ENCODE measurements at places on chromosomes 6 and 20.

DNA sequence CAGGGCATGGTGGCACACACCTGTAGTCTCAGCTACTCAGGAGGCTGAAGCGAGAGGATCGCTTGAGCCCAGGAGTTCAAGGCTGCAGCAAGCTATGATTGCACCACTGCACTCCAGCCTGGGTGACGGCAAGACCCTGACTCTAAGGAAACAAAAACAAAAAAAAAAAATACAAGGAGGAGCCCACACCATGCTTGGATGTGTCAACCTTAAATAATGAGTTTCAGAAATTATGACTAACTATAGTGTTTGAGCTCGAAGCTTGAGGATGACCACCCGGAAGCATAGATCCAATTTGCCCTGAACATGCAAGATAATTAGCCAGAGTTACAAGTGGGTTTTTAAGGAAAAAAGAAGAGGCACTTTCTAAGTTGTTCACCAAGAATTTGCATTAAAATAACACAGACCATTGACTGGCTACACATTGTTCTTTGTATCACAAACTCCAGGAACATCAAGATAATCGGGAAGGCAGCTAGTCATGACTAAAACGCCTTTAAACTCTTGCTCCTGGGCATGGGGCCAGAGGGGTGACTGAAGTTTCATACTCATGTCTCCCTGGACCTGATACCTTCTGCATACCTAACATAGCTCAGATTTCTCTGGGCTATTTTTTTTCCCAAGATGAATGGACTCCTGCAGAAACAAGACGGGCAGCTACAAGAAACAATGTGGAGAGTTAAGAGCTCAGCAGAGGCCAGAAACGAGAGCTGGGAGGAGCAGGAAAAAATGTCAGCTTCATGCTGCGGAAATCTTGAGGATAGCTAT is 289.6 kb downstream of the PREX1 start:
- no peak for DNase-seq

DNA sequence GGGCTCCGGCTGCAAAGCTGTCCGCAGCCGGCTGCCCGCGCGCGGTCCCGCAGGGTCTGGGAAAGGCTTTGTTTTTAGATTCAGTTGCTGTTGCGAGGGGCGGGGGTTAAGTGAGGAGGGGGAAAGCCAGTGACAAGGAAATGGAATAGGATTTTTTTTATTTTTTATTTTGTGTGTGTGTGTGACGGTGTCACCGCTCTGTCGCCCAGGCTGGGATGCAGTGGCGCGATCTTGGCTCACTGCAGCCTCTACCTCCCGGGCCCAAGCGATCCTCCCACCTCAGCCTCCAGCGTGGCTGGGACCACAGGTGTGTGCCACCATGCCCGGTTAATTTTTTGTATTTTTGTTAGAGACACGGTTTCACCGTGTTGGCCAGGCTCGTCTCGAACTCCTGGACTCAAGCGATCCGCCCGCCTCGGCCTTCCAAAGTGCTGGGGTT is 615 bp upstream of the UBE2J1 start:
- DNase-seq, result no peak

DNA sequence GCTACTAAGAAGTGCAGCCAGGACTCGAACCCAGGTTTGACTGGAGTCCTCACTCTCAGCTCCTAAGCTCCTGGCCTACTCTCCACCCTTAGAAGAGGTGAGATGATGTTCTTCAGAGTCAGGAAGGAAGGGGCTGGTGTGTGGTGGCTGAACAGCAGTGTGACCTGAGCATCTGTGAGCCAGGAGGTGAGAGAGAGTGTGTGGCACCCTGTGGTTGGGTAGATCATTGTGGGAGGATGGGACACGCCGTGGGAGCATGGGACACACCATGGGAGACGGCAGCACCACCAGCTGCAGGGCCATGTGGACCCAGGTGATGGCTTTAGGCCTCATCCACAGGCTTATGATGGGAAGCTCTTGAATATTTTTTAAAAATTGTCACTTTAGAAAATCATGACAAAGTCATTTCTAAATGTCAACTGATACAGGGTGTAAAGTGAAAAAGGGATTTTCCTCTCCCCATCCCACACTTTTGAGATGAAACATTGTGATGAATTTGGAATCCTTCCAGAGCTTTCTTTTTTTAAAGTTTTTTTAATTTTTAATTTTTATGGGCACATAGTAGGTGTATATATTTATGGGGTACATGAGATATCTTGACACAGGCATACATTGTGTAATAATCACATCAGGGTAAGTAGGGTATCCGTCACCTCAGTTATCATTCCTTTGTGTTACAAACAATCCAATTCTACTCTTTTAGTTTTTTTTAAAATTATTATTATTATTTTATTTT is 31.6 kb downstream of the SRC start:
- no peak for DNase-seq

DNA sequence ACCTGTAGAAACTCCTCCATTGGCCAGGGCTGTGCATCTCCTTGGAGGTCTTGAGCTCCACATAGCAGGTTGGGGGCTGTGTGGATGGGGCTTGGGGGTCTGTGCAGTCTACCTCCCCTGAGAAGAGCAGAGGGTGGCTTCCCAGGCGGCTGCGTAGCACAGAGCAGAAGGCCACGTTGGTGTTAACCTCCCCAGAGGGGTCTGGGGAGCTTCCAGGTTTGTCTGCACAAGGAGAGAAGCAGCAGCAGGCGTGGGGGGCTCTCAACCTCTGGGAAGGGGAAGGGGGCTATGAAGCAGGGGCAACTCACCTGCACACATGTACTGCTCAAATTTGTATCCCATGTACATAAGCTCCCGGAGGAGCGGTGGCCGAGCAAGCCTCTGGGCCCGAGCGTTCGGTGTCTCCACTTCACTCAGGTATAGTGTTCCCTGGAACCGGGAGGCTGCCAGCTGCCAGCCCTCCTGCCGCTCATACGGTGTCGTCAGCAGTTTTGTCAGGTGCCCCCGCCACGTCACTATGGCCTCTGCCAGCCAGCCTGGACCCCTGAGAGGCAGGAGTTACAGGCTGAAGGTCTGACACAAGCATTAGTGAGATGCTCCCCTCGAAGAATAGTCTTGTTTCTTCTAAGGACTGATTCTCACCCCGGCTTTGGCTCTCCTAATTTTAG is 1.2 kb downstream of the DXO start:
- DNase-seq, result no peak

DNA sequence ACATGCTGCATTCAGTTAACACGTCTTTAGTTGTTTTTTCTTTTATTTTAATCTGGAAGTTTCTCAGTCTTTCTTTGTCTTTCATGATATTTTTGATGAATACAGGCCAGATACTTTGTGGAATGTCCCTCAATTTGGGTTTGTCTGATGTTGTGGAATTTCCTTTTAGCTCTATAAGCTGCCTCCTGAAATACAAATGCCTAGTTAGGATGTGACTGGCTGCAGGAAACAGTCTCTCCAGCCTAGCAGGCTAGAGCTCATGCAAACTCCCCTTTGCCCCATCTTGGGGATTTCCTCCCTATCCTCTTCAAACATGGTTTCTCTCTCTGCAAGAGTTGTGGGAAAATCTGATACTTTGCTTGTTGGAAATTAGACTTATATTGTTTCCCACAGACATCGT is 89.3 kb upstream of the JAG1 start:
- no peak for DNase-seq

- DNase-seq, result no peak
Measured at GRCh38 chr6:132499757-132500156, 13.2 kb downstream of the STX7 start.

DNA sequence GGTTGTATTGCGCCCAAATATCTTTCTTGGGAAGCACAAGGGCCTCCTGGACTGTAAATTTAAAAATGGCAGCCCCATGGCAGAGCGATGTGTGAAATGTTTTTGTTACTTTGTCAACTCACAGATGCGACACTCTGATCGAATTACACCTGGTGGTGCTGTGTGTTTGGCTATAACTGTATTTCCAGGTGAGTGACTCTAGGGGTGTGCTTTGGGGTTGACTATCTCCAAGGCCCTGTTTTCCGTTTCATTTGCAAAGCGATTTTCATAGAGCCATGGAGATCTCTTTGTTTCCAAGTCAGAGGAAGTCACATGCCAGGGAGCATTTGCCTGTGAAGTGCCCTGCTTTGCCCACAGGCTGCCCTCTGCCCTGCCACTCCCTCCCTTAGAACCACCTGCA is 93.5 kb downstream of the CDC5L start:
- DNase-seq, result no peak

DNA sequence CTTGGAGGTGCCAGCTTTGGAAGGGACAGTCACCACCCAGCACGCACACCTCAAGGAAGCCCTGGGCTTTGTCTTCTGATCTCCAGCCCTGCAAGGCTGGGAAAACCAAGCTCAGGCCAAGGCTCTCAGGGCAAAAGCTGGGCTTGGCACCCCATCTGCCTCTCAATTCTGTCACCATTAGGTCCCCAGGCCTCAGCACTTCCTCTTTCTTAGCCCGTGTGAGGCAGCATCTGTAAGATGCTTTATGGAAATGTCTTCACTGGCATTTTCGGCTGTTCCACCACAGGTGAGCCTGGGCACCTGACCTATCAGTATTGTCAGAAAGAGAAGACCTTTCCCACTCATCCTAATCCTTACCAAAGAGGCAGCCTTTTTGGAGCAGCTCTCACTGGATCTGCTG is 24.6 kb downstream of the GMEB2 start:
- DNase-seq, result no peak

DNA sequence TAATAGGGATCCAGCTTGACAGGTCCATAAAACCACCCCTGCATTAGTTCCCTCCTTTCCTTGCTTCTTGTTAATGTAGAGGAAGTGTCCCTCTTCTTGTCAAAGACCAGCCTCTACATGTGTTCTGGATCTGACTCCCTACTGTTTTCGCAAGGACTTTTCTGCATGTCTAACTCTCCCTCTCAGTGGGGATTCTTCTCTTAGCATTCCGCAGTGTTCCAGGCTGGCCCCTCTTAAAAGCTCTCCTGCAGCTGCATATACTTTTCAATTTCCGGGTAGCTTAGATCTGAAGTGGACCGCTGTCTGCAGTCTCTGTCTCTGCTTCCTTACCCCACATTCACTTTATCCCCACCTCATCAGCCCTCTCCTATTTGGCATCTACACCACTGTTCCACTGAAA is 96.1 kb upstream of the MAN1A1 start:
- DNase-seq, result no peak

- DNase-seq, result no peak
Measured at GRCh38 chr20:3869839-3870634, 19.1 kb upstream of the PANK2 start.

DNA sequence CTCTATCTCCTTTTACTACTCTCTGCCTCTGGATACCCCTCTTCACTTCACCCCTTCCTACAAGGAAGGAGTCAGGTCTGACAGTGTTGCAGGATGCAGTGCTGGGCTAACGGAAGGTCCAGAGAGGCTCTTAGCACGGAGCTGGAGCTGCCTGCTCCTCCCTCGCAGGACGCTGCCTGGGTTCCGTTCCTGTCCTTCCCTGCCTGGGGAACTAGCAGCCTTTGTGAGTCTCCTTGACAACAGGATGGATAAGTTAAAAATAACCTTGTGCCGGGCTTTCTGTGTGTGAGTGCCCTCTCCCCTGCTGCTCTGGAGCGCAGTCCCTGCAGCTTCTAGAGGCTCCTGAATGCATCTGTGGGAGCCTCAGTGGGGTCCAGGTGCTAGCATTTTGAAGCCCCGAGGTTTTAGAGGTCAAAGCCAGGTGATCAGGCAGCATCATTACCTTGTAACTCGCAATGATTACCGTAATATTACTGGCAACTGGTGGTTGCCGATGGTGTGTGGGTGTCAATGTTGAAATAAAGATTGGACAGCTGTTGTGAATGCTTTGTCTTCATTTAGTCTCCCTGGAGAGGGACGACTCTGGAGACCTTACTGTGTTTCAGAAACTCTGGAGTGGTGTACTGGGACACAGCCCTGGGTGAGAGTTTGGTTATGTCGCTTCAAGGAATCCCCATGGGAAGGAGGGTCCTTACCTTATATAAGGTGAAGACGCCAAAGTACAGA is 44.4 kb downstream of the CDS2 start:
- no peak for DNase-seq

DNA sequence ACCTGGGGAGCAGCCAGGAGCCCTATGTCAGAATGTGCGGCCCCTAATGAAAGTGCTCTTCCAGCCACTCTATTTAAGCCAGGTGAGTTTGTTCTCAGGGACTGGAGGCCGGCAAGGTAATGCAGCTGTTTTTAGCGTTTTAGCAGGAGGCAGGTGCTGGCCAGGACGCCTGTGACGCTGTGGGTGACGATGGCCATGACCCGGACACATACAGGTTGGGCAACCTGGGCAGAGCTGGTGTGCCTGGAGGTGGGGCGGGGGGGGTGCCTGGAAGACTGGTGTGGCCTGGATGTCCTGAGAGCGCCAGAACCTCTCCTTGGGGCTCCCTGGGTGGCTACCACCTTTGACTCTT is 51.7 kb downstream of the RBM38 start:
- DNase-seq, result no peak

DNA sequence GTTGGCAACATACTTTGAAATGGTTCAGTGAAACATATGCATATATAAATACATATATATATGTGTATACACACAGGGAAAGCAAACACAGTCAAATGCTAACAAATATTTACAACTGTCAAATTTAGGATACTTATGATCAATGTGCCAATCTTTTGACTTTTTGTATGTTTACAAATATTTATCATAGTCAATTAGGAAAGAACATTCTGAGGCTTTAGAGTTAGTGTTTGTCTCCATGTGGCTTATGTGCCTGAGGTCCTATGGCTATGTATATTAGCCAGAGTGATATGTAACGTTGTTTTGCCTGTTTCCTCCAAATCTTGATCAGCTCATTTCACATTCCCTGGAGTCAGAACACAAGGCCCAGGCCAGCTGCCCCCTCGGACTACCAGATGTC is 126.5 kb upstream of the MAN1A1 start:
- no peak for DNase-seq

DNA sequence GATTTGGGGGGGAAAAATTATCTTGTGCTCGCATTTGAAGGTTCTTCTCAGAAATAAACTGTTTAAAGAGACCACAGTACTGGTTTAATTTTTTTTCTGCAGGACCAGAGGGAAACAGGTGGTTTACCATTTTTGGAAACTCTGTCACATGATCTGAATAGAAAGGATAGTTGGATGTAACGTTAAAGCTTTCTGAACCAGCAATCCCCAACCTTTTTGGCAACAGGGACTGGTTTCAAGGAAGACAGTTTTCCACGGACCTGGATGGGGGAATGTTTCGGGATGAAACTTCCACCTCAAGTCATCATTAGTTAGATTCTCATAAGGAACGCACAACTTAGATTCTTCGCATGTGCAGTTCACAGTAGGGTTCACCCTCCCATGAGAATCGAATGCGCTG is 50.4 kb downstream of the MCM8 start:
- no peak for DNase-seq

DNA sequence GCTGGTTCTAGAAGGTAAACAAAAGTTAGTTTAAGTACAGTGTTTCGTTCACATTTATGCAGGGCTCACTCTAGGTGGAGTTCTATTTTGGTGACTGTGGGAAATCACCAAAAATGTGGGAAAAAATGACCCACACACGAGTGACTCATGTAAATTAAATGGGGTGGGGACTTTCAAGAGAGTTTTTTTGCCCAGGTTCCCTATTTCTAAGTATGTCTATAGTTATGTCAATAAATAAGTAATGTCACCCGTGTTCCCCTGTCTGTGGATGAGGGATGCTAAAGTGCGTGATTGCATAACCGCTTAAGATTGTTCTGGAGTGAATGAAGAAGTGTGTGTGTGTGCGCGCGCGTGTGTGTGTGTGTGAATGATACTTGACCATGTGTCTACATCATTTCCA is 69.1 kb downstream of the MYB start:
- no peak for DNase-seq
